Tibial artery (tissue), 4 donors: ENCODE measurements at places on chromosomes 12 and 14.

DNA sequence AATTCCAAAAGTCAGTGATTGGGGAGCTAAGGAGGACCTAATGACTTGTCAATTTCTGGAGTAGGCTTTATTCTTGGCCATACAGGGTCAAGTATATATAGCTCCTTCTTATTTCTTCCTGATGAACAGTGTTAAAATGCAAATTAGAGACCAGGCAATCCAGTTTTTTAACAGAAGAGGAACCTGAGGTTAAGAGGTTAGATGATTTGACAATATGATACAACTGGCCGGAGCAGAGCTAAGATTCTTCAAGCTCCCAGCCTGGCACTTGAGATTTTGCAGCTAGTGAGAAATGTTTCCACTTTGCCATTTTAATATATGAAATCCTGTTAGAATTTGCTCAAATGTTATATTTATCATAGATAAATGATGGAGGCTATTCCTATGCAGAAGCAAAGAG, 204.0 kb downstream of the SSPN start:
- H3K36me3 ChIP-seq, result peaks cover 20% of the 10 kb centered on the region
- no peaks in the 10 kb centered on the region for H3K4me1 ChIP-seq
- no peak overlapping the region for H3K27ac ChIP-seq
- H3K4me3 ChIP-seq, result no peak overlapping the region

GRCh38 chr12:44874981-44875416, 1.1 kb downstream of the NELL2 start:
- DNase-seq, result peak; percentile 54
- H3K27ac ChIP-seq, result no peak overlapping the region
- peaks cover 25% of the 10 kb centered on the region for H3K4me1 ChIP-seq
- H3K27me3 ChIP-seq, result peaks cover 26% of the 10 kb centered on the region
- peak overlapping the region; percentile 49 for H3K4me3 ChIP-seq

- H3K36me3 ChIP-seq, result no peaks in the 10 kb centered on the region
- H3K27me3 ChIP-seq, result no peaks in the 10 kb centered on the region
- H3K27ac ChIP-seq, result no peak overlapping the region
- DNase-seq, result no peak
- no peak overlapping the region for H3K4me3 ChIP-seq
- H3K4me1 ChIP-seq, result no peaks in the 10 kb centered on the region
Measured at GRCh38 chr12:14655284-14655683, 41.1 kb downstream of the GUCY2C start.

DNA sequence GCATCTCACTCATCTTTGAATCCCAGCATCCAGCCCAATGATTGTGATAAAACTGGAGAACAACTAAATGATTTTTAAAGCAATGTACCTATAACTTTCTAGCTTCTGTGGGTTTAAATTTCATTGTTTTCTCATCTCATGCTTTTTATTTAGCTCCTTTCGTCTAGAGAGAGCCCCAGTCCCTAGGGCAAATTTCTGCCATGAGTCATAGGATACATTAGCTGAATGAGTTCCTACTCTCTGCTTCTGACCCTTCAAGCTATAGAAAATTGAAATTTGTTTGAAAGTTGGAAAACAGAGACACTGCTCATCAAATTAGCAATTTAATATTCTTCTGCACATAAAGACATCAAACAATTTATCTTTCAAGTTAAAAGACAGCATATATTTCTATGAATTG, 113.9 kb downstream of the KIF21A start:
- H3K27ac ChIP-seq, result no peak overlapping the region
- peaks cover 14% of the 10 kb centered on the region for H3K36me3 ChIP-seq
- H3K4me1 ChIP-seq, result no peaks in the 10 kb centered on the region

DNA sequence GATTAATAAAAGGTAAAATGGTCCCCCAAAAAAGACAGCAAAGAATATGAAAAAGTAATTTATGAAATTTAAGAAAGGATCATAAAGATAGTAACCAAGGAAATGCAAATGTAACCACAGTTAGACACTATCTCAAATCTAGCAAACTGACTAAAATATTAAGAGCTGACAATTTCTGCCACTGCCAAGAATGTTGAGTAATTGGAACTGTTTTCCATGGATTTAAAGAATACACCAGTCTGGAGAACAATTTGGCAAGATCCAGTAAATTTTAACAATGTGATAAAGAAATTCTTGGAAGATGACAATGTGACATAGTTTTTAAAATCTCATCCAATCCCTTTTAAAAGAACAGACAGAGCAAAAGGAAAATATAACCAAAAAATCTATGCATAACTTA, 798.0 kb upstream of the MGAT4C start:
- H3K27me3 ChIP-seq, result no peaks in the 10 kb centered on the region
- no peak overlapping the region for H3K27ac ChIP-seq
- no peaks in the 10 kb centered on the region for H3K36me3 ChIP-seq
- H3K4me1 ChIP-seq, result no peaks in the 10 kb centered on the region
- DNase-seq, result no peak
- H3K4me3 ChIP-seq, result no peak overlapping the region

- H3K4me1 ChIP-seq, result no peaks in the 10 kb centered on the region
- no peaks in the 10 kb centered on the region for H3K27me3 ChIP-seq
- H3K4me3 ChIP-seq, result no peak overlapping the region
- H3K27ac ChIP-seq, result no peak overlapping the region
- H3K36me3 ChIP-seq, result peaks cover 87% of the 10 kb centered on the region
Measured at GRCh38 chr12:109920261-109920780, 20.2 kb downstream of the TCHP start.

DNA sequence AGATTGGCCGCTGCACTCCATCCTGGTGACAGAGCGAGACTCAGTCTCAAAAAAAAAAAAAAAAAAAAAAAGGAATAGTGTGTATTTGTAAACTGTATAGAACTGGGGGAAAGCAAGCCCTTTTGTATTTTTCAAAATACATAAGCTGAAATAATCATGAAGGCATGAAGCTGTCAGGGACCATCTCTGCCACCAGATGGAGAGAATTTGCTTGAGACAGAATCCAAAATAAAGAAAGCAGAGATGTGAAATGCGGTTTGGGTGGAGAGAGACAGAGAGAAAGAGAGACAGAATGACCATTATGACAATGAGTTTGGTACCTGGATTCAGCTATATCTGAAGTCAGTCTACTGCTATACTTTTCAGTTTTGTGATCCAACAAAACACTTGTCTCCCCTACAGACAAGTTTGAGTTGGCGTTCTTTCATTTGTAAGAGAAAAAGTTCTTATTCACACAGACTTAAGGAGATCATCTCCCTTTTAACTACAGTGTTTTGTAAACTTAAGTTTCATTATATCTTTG, 155.7 kb upstream of the LRIG3 start:
- no peak for DNase-seq
- no peak overlapping the region for H3K27ac ChIP-seq
- H3K4me1 ChIP-seq, result no peaks in the 10 kb centered on the region
- no peaks in the 10 kb centered on the region for H3K36me3 ChIP-seq
- no peaks in the 10 kb centered on the region for H3K27me3 ChIP-seq

GRCh38 chr14:54599966-54600716, 33.2 kb downstream of the SAMD4A start:
- H3K4me3 ChIP-seq, result no peak overlapping the region
- no peaks in the 10 kb centered on the region for H3K4me1 ChIP-seq
- no peaks in the 10 kb centered on the region for H3K27me3 ChIP-seq
- no peak for DNase-seq

DNA sequence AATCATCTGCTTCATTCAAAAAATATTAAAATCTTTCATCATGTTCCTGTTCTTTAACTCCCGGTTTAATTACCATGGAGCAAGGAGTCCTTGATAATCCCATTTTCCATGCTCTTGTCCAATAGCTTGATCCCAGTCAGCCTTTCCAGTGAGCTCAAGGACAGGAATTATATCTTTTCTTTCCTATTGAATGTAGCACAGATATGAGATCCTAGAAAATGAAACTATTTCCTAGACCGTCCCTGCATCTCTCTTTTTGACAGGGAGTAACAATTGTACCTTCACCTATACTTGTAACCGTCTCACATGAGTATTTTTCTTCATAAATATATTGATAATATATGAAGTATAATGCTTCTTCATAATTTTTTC, 35.6 kb downstream of the PIK3C2G start:
- H3K36me3 ChIP-seq, result no peaks in the 10 kb centered on the region
- no peak overlapping the region for H3K27ac ChIP-seq
- no peak for DNase-seq
- H3K27me3 ChIP-seq, result no peaks in the 10 kb centered on the region
- no peaks in the 10 kb centered on the region for H3K4me1 ChIP-seq

- H3K27me3 ChIP-seq, result no peaks in the 10 kb centered on the region
- no peak overlapping the region for H3K4me3 ChIP-seq
- no peak for DNase-seq
- H3K27ac ChIP-seq, result no peak overlapping the region
- H3K4me1 ChIP-seq, result no peaks in the 10 kb centered on the region
Measured at GRCh38 chr14:34604995-34605394, 25.0 kb downstream of the SNX6 start.

DNA sequence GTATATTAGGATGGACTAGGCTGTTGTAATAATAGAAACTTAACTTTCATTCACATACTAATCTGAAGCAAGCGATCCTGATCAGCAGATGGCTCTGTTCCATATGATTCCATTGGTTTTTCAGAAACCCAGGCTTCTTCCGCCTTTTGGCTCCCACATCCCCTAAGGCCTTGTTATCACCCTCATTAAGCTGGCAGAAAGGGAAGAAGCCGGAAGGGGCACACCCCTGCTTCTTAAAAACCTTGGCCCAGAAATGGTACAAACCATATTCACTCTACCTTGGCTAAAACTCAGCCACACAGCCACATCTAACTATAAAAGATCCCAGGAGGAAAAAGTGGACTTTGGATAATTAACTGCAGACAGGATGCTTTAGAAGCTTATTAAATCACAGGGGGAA, 329.2 kb downstream of the PCNX1 start:
- no peaks in the 10 kb centered on the region for H3K27me3 ChIP-seq
- no peak overlapping the region for H3K4me3 ChIP-seq
- no peaks in the 10 kb centered on the region for H3K4me1 ChIP-seq

- peaks cover 30% of the 10 kb centered on the region for H3K4me1 ChIP-seq
- no peak overlapping the region for H3K4me3 ChIP-seq
- H3K36me3 ChIP-seq, result no peaks in the 10 kb centered on the region
- H3K27ac ChIP-seq, result no peak overlapping the region
- no peak for DNase-seq
Measured at GRCh38 chr14:50533806-50534205, 1.4 kb upstream of the MAP4K5 start.

DNA sequence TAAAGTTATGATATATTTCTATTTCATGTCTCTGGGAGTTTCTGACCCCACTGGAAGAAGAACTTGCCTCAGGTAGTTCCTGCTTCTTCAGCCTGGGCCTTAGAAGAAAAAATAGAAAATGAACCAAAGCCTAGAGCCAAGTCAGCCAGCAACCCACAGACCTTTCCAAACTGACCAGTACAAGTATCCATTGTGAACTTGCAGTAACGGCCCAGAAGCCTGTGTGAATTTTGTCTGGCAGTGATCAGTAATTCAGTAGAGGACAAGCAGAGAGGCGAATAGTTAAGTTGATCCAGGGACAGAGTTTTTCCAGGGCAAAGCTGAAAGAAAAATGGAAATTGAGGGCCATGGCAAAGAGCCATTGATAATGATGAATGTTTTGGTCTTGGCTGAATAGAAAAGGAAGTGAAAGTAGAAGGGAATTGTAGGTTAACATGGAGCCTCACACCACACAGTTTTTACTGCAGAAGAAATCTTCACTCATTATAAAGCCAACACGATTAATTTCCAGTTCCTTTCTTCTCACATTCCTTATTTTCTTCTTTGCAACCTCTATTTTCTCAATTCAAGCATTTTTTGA, 311.8 kb downstream of the BTG1 start:
- H3K4me1 ChIP-seq, result no peaks in the 10 kb centered on the region
- no peaks in the 10 kb centered on the region for H3K36me3 ChIP-seq
- H3K4me3 ChIP-seq, result no peak overlapping the region
- DNase-seq, result no peak
- no peaks in the 10 kb centered on the region for H3K27me3 ChIP-seq
- peak overlapping the region; percentile 56 for H3K27ac ChIP-seq

DNA sequence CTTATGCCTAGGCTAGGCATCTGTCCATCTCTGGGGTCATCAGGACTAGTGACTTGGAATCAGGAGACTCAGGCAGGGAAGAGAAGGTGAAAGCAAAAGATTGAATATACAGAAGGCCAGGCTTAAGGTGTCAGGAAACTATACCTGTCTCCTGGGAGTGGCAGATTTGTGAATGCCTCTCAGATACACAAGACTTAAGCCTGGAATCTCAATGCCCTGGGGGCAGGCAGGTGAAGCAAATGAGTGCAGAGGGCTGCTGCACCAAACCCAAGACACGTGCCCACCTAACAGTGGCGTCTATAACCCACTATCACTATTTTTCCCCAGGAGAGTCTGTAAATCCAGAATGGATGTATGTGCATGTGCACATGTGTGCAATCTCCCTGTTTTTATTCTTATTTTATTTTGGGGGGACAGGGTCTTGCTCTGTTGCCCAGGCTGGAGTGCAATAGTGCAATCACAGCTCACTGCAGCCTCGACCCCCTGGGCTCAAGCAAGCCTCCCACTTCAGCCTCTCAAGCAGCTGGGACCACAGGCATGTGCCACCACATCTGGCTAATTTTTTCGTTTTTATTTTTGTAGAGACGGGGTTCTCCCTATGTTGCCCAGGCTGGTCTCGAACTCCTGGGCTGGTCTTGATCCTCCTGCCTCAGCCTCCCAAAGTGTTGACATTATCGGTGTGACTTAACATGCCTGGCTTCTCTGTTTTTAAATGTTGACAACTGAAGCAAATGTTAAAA, 31.9 kb upstream of the FOS start:
- H3K4me3 ChIP-seq, result no peak overlapping the region
- no peaks in the 10 kb centered on the region for H3K27me3 ChIP-seq
- no peaks in the 10 kb centered on the region for H3K36me3 ChIP-seq
- H3K27ac ChIP-seq, result no peak overlapping the region
- peaks cover 13% of the 10 kb centered on the region for H3K4me1 ChIP-seq

GRCh38 chr14:91796617-91797347, 64.9 kb upstream of the CATSPERB start:
- no peaks in the 10 kb centered on the region for H3K27me3 ChIP-seq
- DNase-seq, result no peak
- peaks cover 28% of the 10 kb centered on the region for H3K4me1 ChIP-seq
- no peak overlapping the region for H3K4me3 ChIP-seq

GRCh38 chr14:54609576-54609975, 42.6 kb downstream of the SAMD4A start:
- H3K36me3 ChIP-seq, result no peaks in the 10 kb centered on the region
- H3K4me3 ChIP-seq, result no peak overlapping the region
- H3K4me1 ChIP-seq, result peaks cover 17% of the 10 kb centered on the region
- no peak for DNase-seq

DNA sequence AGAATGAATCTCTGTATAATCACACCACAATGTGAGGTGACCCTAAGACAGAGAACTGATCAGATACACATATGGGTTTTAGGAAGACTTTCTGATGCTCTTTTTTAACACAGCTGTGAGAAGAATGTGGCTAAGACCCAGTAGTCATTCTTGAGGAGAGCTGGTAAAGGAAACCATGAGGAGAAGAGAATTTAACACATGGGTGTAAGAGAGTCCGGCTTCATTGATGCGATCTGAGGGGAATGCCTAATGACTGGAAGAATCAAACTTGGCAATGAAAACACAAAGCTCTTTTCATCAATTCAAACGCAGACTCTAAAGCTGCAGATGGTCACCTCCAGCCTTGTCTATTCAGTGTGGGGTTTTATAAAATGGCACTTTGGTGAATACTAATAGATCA, 79.3 kb downstream of the FOXA1 start:
- H3K27me3 ChIP-seq, result no peaks in the 10 kb centered on the region
- no peaks in the 10 kb centered on the region for H3K36me3 ChIP-seq
- DNase-seq, result no peak
- no peaks in the 10 kb centered on the region for H3K4me1 ChIP-seq
- H3K27ac ChIP-seq, result no peak overlapping the region
- H3K4me3 ChIP-seq, result no peak overlapping the region

GRCh38 chr14:26597071-26597588, 703 bp downstream of the NOVA1 start:
- H3K27ac ChIP-seq, result peak overlapping the region; percentile 87
- no peaks in the 10 kb centered on the region for H3K4me1 ChIP-seq
- H3K4me3 ChIP-seq, result peak overlapping the region; percentile 67
- DNase-seq, result peak; percentile 66
